ENCODE measurements at places on chromosomes 11 and 22. TPM values are rescaled to one million over a fixed set of nuclear protein-coding genes. Genes with fewer than 3 reads are reported as not detected.

- no peak for DNase-seq
These were observed 26.3 kb upstream of the CCDC90B start for GRCh38 chr11:83312430-83312829.

GRCh38 chr11:23212807-23213206, 352.5 kb upstream of the CCDC179 start:
- DNase-seq = no peak

The SLC22A6 gene
- total RNA-seq = not detected

The PDGFD gene
- 29.8 TPM for total RNA-seq

DNA sequence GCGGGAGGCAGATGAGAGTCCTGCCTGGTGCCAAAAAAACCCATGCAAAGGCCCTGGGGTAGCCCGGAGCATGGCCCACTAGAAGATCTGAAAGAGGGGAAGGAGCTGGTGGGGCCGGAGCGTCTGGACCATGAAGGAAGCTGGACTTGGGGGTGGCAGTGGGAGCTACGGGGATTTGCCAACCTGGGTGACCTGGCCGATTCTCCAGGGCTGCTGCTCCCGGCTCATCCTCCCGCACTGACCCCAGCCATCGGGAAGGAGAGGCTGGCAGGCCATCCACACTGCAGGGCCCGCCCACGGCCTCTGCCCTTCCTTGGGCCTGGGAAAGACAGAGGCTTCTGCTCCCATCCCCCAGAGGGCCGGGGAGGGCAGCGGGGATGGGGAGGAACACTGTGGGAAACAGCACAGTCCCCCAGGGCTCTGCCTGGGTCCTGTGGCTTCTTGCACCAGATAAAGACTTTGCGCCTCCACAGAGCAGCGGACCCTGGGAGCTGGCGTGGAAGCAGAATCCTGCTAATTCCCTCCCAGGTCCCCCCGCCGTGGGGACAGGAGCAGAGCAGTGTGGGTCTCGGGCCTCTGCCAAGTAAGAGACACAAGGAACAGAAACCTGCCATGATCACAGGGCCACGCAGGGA, 87.1 kb upstream of the LINC01488 start:
- DNase-seq = no peak

GRCh38 chr11:61080526-61080925, 21.8 kb upstream of the CD5 start:
- DNase-seq = no peak

DNA sequence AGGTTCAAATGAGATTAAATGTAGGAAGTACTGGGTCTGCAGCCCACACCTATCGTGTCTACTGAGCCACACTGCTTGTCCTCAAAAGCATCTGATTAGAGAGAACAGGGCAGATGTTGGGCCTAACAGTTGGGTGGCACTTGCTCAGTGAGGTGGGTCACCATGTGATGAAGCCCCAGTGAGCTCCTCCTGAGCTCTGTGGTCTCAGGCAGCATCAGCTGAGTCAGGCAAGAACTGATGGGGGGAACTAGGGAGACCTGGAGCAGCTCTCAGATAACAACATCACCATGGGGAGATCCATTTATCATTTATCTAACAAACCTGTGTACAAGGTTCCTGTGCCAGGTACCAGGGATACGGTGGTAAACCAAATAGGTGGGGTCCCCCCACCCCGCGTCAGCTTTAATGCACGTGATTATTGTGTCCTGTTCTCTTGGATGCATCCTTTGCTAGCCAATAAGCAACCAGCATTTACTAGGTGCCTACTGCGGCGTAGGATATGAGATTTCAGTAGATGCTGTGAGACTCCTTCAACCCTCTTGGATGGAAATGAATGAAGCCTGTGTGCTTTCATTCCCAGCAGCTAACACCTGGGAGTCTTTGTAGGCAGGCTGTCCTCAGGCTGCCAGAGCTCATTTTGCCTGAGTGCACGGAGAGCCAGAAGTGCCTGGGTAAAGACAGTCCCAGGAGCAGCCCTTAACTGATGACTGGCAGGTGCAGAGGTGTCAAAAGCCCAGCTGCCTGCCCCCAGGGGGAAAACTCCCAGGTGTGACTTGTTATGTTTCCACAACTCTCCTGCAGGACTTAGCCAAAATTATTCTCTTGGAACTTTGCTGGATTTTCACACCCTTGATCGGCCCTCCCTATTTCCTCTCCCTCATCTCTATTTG, 73.6 kb upstream of the NARS2 start:
- no peak for DNase-seq

DNA sequence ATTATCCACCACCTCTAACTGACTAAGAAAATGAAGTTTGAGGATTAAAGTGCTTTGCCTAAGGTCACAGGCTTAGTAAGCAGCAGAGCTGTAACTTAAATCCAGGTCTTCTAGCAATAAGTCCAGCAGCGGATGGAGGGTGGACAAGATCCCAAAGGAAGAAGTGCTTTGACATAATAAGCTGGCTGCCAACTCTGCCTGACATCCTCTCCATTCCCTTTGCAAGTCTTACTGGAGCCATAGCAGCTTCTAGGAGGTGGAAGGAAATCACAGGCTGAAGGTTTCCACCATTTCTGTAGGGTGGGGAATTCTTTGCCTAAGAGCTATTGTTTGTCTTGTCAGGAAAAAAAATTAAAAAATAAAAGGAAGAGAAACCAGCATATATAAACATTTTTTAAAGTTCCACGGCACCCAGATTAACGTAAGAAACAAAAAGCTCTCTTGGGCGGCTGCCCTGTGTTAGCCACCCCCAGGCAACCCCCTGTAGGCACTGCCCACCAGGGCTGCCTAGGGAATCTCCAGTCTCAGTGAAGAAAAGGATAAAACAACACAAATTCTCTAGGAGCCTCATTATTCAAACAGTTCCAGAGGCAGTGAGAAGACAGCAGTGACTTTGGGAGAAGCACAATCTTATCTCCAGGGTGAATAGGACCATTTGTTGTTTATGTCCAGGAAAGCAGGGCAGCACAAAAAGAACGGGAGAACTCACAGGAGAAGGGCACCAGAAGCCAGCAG, 380.8 kb upstream of the CADM1 start:
- DNase-seq = no peak

DNA sequence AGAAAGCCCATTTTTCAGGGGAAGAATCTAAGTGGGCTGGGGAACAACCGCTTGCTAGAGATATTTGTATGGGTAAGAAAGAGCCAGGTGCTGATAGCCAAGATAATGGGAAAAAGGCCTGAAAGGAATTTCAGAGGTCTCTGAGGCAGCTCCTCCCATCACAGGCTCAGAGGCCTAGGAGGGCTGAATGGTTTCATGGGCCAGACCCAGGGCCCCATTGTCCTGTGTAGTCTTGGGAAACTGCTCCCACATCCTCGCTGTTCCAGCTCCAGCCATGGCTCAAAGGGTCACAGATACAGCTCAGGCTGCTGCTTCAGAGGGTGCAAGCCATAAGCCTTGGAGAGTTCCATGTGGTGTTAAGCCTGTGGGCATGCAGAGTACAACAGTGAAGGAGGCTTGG, 73.2 kb upstream of the ARHGAP20 start:
- DNase-seq = no peak

DNA sequence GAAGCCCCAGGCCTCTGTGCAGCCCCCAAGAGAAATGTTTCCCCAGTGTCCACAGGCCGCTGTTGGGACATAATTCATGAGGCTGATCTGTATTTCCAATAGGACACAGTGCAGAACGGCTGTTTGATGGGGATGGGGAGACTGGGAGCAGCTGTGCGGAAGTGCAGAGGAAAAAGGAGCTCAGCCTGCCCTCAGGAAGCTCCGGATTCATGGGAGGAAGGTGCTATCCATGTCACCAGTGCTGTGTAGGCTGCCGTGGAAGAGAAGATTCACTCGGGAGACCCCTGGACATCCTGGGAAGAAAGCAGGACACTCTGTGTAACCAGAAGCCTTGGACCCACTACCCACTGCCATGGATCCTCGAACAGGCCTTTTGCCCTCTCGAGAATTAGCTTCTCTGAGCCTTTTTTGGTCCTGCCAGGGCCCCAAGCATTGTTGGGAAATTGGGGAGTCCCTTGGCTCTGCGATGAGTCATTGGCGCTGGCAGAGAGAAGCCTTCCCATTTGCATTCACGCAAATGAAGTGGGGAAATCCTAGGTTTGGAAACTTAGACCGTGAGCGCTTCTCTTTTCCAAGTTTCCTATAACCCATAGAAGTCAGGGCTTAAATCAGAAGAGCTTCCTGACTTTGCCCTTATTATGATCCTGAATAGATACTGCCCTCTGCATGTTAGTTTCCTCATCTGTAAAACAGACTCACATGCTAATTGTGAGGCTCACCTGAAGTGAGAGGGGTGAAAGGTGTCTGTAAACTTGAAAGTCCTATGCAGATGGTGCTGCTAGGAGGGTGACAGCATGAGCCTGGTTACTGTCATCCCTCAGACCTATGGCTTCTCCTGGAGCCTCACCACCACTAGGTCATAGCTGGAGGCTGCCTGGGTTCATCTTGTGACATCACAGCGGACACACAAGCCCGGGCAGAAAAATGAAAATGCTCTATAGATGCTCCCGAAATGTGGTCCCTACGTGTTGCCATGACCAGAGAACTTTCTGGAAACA, 229.2 kb upstream of the B3GAT1 start:
- DNase-seq = no peak

GRCh38 chr22:35910003-35910769, 118.4 kb downstream of the RBFOX2 start:
- DNase-seq = no peak

GRCh38 chr11:108923413-108923812, 258.5 kb downstream of the DDX10 start:
- DNase-seq = no peak

DNA sequence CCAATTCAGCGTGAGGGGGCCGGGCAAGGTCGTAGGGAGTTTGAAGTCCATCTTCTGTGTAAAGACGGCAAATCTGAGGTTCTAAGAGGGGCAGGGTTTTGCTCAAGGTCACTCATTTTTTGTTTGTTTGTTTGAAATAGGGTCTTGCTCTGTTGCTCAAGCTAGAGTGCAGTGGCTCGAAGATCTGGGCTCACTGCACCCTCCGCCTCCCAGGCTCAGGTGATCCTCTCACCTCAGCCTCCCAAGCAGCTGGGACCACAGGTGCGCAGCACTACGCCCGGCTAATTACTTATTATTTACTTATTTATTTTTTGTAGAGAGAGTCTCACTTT, 355 bp upstream of the AP1B1 start:
- no peak for DNase-seq

The DDX25 gene
- total RNA-seq = not detected

DNA sequence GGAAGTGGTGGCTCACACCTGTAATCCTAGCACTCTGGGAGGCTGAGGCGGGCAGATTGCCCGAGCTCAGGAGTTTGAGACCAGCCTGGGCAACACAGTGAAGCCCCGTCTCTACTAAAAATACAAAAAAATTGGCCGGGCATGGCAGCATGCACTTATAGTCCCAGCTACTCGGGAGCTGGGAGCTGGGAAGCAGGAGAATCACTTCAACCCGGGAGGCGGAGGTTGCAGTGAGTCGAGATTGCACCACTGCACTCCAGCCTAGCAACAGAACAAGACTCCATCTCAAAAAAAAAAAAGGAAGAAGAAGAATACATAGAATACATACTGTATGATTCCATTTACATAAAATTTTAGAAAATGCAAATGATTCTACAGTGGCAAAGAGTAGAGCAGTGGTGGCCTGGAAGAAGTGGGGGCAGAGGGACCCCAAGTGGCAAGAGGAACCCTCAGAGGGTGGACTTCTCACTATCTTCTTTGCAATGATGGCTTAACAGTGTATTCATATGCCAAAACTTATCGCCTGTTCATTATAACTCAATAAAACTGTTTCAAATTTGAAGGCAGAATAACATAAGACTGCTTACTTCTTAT, 22.0 kb downstream of the PACSIN2 start:
- DNase-seq = no peak

DNA sequence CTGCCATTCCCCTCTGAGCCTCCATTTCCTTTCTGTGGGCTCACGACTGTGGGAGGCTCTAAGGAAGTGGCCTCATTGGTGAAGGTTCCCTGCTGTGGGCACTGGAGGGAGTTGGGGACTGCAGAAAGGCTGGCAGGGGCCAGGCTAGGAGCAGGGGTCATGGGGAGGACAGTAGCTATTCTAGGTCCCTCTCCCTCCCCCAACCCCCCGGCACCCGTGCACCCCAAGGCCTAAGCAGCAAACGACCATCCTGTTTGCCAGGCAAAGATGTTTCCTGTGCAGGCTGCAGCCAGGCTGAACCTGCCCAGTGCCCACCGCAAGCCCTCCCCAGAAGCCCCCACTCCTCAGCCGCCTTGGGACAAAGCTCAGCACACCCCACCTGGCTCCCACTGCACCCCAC, 189.4 kb downstream of the MN1 start:
- DNase-seq = no peak

- DNase-seq = no peak
These were observed 21.0 kb downstream of the ENTHD1 start for GRCh38 chr22:39872548-39872947.

DNA sequence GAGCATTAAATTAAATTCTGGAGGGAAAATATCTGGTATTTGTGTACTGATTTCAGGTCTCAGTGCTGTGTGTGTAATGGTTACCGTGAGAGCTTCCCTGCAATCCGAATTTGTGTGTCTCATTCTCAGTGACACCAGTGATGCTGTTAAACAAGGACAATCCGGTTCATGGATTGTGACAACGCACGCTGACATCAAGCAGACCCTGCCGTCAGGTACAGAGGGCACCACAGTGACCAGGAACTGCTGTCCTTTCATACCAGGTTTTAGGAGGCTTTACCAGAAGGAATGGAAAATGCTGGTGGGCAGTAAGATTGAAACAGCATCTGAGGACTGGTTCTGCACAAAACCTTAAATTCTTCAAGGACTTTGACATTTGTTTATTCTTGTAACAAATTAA, 30.5 kb upstream of the PLET1 start:
- no peak for DNase-seq

DNA sequence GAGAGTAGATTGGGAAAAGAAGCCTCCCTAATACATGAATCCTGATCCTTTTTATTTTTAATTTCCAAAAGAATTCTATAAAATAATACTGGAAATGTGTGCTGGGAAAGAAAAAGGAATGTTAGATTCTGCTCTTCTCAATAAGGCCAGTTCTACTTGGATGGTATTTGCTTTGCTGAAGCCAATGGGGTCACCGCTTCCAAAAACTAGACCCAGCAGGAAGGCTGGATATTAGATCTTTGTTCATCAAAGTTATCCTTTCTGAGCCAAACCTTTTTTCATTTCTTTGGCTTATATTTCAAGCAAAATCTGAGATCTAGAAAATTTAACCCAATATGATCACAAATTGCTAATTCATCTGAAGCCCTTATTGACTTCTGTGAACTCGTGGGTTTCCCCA, 41.4 kb downstream of the SCUBE2 start:
- DNase-seq = no peak

DNA sequence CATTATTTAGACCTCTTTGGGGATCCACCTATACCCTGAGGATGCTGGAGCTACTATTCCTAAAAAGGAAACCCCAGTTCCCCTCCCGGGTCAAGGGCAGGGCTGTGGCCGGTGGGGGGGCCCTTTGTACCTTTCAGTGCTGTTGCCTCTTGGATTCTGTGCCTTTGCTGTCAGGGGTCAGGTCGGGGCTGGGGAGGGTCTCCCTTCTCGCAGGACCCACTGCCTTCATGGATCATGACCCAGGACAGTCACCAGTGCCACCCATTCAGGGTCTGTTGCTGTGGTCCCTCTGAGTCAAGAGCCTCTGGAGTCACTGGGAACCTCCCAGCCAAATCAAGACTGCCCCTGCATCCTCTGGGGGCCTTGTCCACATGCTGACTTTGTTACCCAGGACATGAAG, 78.1 kb upstream of the CCND1 start:
- DNase-seq = no peak

GRCh38 chr11:79697905-79698304, 257.1 kb upstream of the TENM4 start:
- no peak for DNase-seq

GRCh38 chr11:72078477-72078876, 1.9 kb downstream of the NUMA1 start:
- no peak for DNase-seq

The TRIM64C gene
- not detected for total RNA-seq

GRCh38 chr11:122863704-122864326, 18.7 kb upstream of the JHY start:
- DNase-seq = peak; percentile 67

The SHANK2 gene
- total RNA-seq = 126 TPM
